Umbilical cord (tissue), 2 donors: ENCODE measurements at places on chromosomes 5 and 9. TPM values are rescaled to one million over a fixed set of nuclear protein-coding genes. Genes with fewer than 3 reads are reported as not detected.

Gene FAM221B
- 1.2 TPM for total RNA-seq

Gene FAM81B
- total RNA-seq, result 1.7 TPM

Gene HMGCR
- total RNA-seq, result 49.6 TPM

Gene AHRR
- total RNA-seq, result 18.3 TPM

Gene PCDHGB2
- 4.6 TPM for total RNA-seq

Gene CCDC152
- 5.5 TPM for total RNA-seq

Gene CHSY3
- total RNA-seq, result 105 TPM

DNA sequence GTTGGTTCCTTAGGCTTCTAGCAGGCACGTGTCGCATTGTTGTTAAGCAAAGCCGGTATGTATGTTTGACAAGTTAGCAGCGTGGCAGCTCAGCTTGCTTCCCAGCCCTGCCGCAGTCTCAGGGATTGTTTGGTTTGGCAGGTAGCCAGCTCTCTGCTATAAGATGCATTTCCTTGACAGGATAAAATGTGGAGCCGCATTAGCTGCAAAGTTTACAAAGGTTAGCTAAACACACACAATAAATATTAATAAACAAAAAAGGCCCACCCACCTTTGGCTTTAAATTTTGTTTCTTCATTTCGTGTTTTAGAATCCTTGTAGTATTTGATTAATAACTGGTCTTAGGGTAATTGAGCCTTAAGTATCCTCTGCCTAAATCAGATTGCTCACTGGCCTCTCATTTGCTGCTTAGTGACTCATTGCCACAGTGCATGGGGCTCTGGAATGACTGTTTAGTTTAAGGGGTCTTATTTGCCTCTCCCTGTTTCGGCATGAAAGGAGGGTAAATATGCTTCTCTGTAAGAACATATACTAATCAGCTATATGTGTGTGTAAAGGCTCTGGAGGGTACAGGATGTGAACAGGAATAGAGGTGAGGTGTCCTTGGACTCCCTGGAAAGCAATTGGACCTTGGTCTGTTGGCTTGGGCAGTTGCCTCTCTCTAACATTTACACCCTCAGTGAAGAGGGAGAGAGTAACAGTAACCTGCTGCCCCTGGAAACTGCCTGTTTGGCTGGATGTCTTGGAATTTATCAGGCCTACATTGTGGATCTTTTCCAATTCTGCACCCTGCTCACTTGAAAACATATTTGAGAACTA lies 122.0 kb downstream of the GDNF start:
- DNase-seq, result peak; percentile 90

DNA sequence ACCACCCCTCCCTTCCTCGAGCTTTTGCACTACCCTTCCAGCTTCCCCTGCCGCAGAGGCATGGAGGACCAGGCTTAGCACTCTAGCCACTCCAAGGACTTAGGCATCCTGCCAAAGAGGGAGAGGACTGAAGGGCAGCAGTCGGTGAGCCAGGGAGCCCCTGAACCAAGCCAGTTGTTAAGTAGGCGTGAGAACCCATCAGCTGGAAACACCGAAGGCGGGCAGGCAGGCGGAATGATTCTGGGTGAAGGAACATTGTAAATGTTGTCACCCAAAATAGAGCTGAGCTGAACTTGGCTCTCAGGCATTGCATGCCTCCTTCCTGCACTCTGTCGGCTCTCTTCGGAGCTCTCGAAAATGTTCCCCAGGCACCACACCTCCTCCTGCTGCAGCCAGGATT lies 42.8 kb downstream of the NRG2 start:
- DNase-seq, result no peak

GRCh38 chr5:7747728-7748127 lies 103.2 kb downstream of the CFAP90 start:
- no peak for DNase-seq

DNA sequence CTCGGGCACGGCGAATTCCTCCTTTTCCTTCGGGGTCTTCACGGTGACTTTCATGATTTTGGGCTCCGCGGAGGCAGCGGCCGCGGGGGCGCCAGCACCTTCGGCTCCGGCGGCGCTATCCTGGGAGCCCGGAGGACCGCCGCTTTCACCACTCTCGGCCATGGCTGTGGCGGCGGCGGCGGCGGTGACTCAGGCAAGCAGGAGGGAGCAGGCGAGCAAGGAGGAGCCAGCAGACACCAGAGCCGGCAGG lies 315 bp downstream of the UBQLN1 start:
- no peak for DNase-seq

DNA sequence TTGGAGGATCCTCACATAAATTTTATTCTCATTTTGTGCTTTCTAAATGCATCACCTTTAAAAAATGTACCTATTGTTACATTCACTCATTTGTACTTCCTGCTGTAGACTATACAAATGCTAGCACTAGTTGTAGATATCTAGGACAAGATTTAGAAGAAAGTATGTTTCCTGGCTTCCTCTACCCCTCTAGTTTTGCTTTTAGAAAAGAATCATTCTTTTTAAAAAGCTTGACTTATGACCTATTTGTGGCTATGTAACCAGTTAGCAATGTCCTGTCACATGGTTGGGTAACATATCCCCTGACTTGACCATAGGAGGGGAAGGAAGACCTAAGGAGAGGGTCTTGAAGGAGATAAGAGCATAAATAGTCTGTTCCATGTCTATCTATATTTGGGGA lies 13.3 kb downstream of the CAMK4 start:
- DNase-seq, result no peak

- DNase-seq, result no peak
Measured at GRCh38 chr9:33471361-33471760, 2.4 kb downstream of the NOL6 start.

- DNase-seq, result no peak
Measured at GRCh38 chr9:123924727-123925126, 5.2 kb downstream of the DENND1A start.

GRCh38 chr5:131957721-131958441 lies 12.4 kb upstream of the MEIKIN start:
- DNase-seq, result peak; percentile 10

GRCh38 chr5:163730206-163730756 lies 224.9 kb downstream of the MAT2B start:
- DNase-seq, result no peak

- DNase-seq, result no peak
Measured at GRCh38 chr5:174354571-174354970, 309.1 kb downstream of the NSG2 start.

GRCh38 chr9:128886211-128886891 lies 4.4 kb downstream of the LRRC8A start:
- no peak for DNase-seq

GRCh38 chr9:130167927-130168326 lies 4.3 kb upstream of the NCS1 start:
- no peak for DNase-seq

GRCh38 chr5:1950096-1950707 lies 67.5 kb upstream of the IRX4 start:
- DNase-seq, result no peak

GRCh38 chr5:103013933-103014552 lies 105.9 kb downstream of the GIN1 start:
- DNase-seq, result no peak
